Peyer's patch (tissue), 4 donors: ENCODE measurements at places on chromosomes 4 and X. TPM values are rescaled to one million over a fixed set of nuclear protein-coding genes. Genes with fewer than 3 reads are reported as not detected.

GRCh38 chr4:87855559-87855958, 22.8 kb downstream of the MEPE start:
- no peaks in the 10 kb centered on the region for H3K4me1 ChIP-seq
- H3K4me3 ChIP-seq = no peak overlapping the region
- no peaks in the 10 kb centered on the region for H3K36me3 ChIP-seq
- DNase-seq = no peak
- H3K27me3 ChIP-seq = no peaks in the 10 kb centered on the region
- no peak overlapping the region for H3K27ac ChIP-seq

- peaks cover 4% of the 10 kb centered on the region for H3K4me1 ChIP-seq
- DNase-seq = no peak
- H3K36me3 ChIP-seq = no peaks in the 10 kb centered on the region
- H3K27me3 ChIP-seq = no peaks in the 10 kb centered on the region
- H3K27ac ChIP-seq = peak overlapping the region; percentile 84
Observed at GRCh38 chr4:71189471-71189870, 149.3 kb upstream of the SLC4A4 start.

PLXNB3 gene
- total RNA-seq = 25.6 TPM

- H3K27me3 ChIP-seq = no peaks in the 10 kb centered on the region
- no peak overlapping the region for H3K4me3 ChIP-seq
- no peak for DNase-seq
- H3K27ac ChIP-seq = no peak overlapping the region
- H3K36me3 ChIP-seq = no peaks in the 10 kb centered on the region
Observed at GRCh38 chrX:154840856-154841255, 6.4 kb upstream of the SMIM9 start.

DNA sequence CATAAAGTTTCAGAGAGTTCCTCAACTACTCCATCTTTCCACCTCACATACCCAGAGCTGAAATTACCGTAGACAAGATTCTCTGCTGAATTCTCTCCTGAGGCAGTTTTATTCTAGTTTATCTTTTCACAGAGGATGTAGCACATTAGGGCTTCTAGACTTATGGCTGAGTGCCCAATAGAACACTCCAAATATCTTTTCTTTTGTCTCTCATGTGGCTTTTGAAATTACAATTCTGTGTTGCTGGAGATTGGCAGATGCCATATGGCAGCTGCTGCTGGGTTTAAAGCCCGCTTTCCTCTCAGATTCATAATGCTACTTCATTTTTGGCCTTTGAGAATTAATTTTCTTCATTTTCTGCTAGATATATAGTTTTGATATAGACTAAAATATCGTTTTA, 107.6 kb upstream of the BANK1 start:
- no peak overlapping the region for H3K4me3 ChIP-seq
- no peak for DNase-seq
- no peaks in the 10 kb centered on the region for H3K27me3 ChIP-seq
- no peaks in the 10 kb centered on the region for H3K36me3 ChIP-seq
- no peaks in the 10 kb centered on the region for H3K4me1 ChIP-seq

EPGN gene
- total RNA-seq = not detected

- no peaks in the 10 kb centered on the region for H3K36me3 ChIP-seq
- no peak overlapping the region for H3K4me3 ChIP-seq
- DNase-seq = no peak
- H3K4me1 ChIP-seq = no peaks in the 10 kb centered on the region
- H3K27me3 ChIP-seq = no peaks in the 10 kb centered on the region
Observed at GRCh38 chr4:9969526-9970398, 51.5 kb downstream of the SLC2A9 start.

TMA16 gene
- total RNA-seq = 6.1 TPM

DNA sequence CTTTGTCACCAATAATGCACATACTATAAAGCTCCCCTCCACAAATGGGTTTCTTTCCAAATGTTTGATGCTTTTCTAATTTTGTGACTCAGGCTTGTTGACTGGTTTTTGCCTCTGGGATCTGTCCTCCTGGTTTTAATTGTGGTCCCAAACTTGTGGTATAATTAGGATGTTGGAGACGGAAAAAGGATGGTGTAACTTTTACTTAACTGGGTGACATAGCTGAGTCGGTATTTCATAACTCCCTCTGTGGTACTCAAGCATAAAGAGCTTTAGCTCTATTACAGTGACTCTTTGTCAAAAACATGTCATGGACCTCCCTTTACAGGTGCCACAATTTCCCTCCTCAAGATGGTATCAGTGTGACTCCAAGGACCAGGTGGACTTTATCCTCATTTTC, 119.7 kb upstream of the RBPJ start:
- DNase-seq = no peak
- no peak overlapping the region for H3K27ac ChIP-seq
- H3K36me3 ChIP-seq = no peaks in the 10 kb centered on the region
- H3K4me3 ChIP-seq = no peak overlapping the region
- H3K4me1 ChIP-seq = no peaks in the 10 kb centered on the region
- H3K27me3 ChIP-seq = no peaks in the 10 kb centered on the region

- no peaks in the 10 kb centered on the region for H3K27me3 ChIP-seq
- no peaks in the 10 kb centered on the region for H3K36me3 ChIP-seq
- H3K4me1 ChIP-seq = peaks cover 3% of the 10 kb centered on the region
- no peak overlapping the region for H3K27ac ChIP-seq
Observed at GRCh38 chr4:121693886-121694285, 2.9 kb downstream of the ANXA5 start.

GRCh38 chr4:7328913-7329638, 105.7 kb downstream of the PSAPL1 start:
- no peaks in the 10 kb centered on the region for H3K36me3 ChIP-seq
- no peak overlapping the region for H3K27ac ChIP-seq
- H3K27me3 ChIP-seq = no peaks in the 10 kb centered on the region
- no peak overlapping the region for H3K4me3 ChIP-seq
- DNase-seq = no peak
- no peaks in the 10 kb centered on the region for H3K4me1 ChIP-seq

C4orf50 gene
- 0.40 TPM for total RNA-seq

GRCh38 chr4:153792618-153793247, 3.9 kb upstream of the SFRP2 start:
- no peak overlapping the region for H3K4me3 ChIP-seq
- no peak overlapping the region for H3K27ac ChIP-seq
- peaks cover 15% of the 10 kb centered on the region for H3K4me1 ChIP-seq
- no peaks in the 10 kb centered on the region for H3K36me3 ChIP-seq

DNA sequence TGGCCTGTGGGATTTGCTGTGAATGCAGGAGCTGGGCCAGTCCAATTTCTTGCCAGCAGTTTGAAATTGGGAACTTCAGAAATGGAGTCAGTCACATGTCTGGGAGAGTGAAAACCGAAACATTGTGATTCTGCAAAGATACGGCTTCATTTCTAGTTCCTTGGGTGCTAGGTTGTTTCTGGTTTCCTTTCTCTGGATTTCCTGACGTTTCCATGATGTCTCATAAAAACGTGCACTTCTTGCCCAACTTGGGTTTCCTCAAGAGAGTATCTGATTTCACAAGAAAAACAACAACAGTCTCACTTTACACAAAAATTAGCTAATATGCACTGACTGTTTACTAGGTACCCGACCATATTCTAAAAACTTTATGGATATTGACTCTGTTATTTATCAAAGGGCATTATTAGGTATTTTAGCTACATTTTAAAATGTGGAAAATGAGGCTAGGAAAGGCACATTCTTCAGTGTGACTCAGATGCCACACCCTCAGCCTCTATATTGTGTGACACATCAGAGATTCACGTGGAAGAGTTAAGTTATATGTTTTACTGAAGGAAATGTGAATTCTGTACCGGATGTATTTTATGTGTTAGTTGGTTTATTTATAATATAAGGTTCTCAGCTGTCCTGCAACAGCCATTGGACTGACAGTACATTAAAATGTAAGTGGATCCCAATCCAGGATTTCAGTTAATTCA, 225.0 kb upstream of the PUDP start:
- H3K27me3 ChIP-seq = no peaks in the 10 kb centered on the region
- H3K36me3 ChIP-seq = no peaks in the 10 kb centered on the region
- DNase-seq = no peak
- H3K4me3 ChIP-seq = no peak overlapping the region

PLAC1 gene
- not detected for total RNA-seq

GRCh38 chr4:113469926-113470325, 291.6 kb downstream of the CAMK2D start:
- H3K36me3 ChIP-seq = no peaks in the 10 kb centered on the region
- H3K4me3 ChIP-seq = no peak overlapping the region
- no peaks in the 10 kb centered on the region for H3K4me1 ChIP-seq
- H3K27ac ChIP-seq = no peak overlapping the region

- no peak for DNase-seq
- H3K27ac ChIP-seq = no peak overlapping the region
- H3K4me3 ChIP-seq = no peak overlapping the region
- H3K36me3 ChIP-seq = no peaks in the 10 kb centered on the region
Observed at GRCh38 chr4:38149997-38150671, 189.9 kb downstream of the PTTG2 start.

- no peaks in the 10 kb centered on the region for H3K27me3 ChIP-seq
- no peak overlapping the region for H3K27ac ChIP-seq
- no peaks in the 10 kb centered on the region for H3K4me1 ChIP-seq
- DNase-seq = no peak
Observed at GRCh38 chr4:40292313-40292759, 42.8 kb upstream of the CHRNA9 start.

RASSF6 gene
- 48.7 TPM for total RNA-seq

GRCh38 chrX:107826238-107827029, 768 bp downstream of the MID2 start:
- DNase-seq = peak; percentile 22
- H3K27me3 ChIP-seq = no peaks in the 10 kb centered on the region
- H3K4me1 ChIP-seq = no peaks in the 10 kb centered on the region
- peak overlapping the region; percentile 82 for H3K27ac ChIP-seq
- no peaks in the 10 kb centered on the region for H3K36me3 ChIP-seq
- H3K4me3 ChIP-seq = peak overlapping the region; percentile 60

GRCh38 chr4:157358439-157358838, 137.9 kb downstream of the GRIA2 start:
- no peaks in the 10 kb centered on the region for H3K4me1 ChIP-seq
- no peaks in the 10 kb centered on the region for H3K27me3 ChIP-seq
- H3K36me3 ChIP-seq = no peaks in the 10 kb centered on the region
- H3K27ac ChIP-seq = no peak overlapping the region
- H3K4me3 ChIP-seq = no peak overlapping the region
- DNase-seq = no peak
